ENCODE measurements at places on chromosomes 11 and 22. TPM values are rescaled to one million over a fixed set of nuclear protein-coding genes. Genes with fewer than 3 reads are reported as not detected.

DNA sequence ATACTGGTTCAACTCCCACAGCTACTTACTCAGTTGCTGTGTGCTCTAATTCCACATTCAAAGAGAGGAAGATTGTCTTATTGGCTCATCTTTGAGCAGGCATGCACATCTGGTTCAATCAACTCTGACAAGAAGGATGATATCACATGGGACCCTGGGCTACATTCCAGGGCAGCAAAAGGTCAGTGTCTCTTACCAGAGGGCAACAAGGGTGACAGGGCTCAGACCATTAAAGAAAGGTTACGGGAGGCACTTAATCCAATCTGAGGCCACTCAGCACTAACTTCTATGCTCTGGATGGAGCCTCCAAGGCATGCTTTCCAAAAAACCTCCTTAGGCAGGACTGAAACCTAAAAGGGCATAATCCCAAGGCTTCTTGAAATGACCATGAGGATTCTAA, 549.4 kb upstream of the API5 start:
- no peak for DNase-seq

DNA sequence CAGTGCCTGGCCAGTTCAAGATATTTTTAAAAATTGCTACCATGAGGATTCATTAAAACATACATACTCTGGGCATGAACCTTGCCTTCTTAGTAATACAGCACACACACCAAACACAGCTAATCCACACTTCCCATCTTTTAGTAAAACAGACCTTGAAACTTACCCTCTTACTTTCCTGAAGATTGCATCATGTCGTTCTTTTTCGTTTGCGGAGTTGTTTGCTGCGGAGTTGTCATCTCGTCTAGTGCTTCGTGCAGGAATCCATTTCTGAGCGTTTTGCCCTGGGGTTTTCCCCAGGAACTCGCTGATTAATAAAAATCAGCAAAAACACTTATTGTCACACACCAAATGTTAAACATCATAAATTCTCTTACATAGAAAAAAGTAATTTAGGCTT, 3.0 kb downstream of the EIF4G2 start:
- DNase-seq: no peak

DNA sequence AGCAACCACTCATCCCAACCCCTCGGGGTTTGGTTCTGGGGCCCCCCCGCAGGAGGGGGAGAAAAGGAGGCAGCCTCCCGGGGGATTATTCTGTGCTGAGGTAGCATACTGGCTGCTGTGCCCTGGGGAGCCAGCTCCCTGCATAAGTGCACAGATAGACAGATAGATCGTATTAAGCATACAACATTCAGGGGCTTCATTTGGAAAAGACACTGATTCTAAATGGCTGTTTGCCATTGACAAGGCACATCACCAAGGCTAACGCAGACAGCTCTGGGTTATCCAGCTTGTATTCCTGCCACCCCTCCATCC, 547.9 kb downstream of the BUD13 start:
- DNase-seq: no peak

DNA sequence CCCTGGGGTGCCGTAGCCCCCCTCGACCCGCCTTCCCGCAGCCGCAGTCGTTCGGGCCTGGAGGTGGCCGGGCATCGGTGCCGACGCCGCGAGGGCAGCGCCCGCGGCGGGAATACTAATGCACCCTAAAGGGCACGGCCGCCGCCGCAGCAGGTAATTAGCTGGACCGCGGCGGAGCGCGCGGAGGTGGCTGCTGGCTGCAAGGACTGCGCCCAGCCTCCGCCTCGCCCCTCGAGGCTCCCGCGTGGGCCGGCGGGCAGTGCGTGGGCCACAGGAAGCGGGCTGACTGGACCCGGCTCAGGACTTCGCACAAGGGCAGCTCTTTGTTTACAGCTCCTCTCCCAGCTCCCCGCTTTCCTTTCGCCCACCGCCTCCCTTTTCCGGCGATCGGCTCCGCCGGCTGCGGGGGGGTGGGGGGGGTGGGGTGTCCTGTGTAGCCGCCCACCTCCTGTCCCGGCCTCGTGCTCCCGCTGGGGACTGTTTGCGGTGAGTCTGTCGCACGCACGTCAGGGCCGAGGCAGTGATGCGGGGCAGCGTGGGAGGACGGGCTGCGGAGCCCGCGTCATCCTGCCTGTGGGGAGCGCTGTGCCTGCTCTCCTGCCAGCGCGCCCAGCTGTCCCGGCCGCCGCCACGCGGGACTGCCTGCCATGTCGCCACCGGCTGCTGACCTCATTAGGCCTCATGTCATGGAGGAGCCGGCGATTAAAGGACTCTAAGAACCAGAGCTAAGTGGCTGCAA, 53.2 kb downstream of the GRIK4 start:
- DNase-seq: no peak

The ESAM gene
- total RNA-seq: 23.3 TPM

DNA sequence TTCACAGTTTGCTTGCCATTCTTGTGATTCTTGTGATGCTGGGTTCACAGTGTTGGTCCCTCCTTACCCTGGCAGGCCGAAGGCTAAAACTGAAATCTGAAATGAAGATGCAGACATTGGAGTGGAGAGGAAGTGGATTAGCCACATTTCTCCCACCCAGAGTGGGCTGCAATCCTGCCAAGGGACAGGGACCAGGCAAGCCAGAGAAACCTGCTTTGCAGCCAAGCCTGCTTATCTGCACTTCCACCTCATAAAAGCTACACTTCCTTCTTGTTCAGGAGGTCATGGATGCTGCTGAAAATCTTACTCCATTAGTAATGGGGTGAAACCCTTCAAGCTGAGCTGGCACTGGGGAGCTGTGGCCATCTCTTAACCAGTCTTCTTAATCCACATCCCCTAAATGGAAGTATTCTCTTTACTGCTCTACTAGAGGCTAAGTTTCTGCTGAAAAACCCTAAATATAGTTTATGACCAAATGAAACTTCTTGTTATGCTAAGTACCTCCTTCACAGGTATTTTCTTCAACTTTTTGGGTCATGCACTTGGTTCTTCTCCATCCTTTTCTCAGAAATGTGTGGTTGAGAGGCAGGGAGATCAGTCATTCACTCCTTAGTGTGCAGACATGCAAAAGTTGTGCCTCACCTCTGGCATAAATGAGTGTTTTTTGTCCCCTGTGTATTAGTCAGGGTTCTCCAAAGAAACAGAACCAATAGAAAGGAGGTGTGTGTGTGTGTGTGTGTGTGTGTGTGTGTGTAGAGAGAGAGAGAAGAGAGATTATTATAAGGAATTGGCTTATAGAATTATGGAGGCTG, 133.9 kb upstream of the BMAL1 start:
- DNase-seq: no peak

The PATE2 gene
- total RNA-seq: 1.5 TPM

The HOATZ gene
- total RNA-seq: 29.5 TPM

DNA sequence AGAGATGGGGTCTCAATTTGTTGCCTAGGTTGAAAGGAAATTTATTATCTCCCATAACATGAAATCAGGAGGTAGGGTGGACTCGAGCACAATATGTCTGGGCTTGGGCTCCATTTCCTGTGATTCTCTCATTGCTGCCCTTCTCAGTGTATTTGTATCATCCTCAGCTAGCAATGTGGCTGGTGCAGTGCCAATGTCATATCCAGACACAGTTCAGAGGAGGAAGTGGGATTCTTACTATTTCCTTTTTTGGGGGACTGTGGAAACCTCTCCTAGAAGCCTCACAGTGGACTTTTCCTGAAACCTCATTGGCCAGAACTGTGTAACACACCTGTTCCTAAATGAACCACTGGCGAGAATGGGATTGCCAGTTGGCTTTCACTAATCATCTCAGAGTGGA, 21.0 kb upstream of the SWAP70 start:
- DNase-seq: no peak

DNA sequence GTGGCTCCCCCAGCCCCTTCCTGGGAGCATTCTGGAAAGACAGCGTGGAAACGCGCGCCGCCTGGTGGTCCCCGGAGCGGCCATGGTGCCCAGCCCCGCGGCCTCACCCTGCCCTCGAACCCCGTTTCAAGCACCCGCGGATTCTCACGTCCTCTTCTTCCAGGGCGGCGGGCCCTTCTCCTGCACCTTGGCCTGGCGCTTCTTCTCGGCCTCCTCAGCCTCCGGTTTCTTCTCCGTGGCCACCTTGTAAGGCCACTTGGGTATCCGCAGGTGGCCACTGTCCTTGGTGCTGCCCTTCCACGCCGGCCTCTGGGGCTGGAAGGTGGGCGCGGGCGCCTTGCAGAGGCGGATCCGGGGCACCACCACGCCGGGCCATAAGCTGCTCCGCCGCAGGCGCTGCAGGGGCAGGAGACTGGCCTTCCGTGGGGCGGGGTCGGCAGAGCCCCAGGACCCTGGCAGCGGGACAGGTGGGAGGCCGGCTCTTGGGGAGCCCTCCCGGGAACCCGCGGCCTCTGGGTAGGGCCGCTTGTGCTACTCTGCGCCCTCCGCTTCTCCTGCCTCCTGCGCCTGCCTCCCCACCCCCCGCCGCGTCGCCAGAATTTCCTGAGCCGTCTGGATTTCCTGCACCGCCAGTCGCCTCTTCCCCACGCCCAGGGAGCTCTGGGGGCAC, 83.4 kb downstream of the TRIM51G start:
- no peak for DNase-seq

DNA sequence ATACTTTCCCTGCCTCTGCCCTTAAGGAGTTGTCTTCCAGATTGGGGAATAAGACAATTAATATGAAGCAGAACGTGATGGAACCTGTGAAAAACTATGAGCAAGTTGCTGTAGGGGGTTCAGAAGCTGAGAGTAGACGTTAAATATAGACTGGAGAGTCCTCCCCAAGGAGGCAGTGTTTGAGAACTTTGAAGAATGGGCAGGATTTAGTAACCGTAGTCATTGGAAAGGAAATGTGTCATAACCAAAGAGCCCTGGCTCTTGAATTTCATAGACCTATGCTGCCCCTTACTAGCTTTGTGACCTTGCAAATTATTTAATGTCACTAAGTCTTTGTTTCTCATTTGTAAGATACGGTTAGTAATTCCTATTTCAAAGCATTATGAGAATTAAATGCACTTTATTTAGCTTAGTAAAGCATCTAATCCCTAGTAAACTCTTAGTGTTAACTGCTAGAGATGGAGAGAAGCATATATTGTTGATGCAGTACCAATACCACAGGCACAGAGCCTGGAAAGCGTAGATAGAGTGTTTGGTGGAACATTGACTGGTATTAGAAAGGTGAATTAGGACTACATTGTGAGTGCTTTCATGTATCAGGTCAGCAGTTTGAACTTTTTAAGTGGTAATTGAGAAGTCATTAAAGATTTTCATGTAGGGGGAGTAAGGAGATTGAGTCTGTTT, 54.1 kb downstream of the MCAM start:
- DNase-seq: no peak

The OMP gene
- 0.33 TPM for total RNA-seq
